Cortex of kidney (tissue), 1 donor: ENCODE measurements at places on chromosomes 11 and 22.

DNA sequence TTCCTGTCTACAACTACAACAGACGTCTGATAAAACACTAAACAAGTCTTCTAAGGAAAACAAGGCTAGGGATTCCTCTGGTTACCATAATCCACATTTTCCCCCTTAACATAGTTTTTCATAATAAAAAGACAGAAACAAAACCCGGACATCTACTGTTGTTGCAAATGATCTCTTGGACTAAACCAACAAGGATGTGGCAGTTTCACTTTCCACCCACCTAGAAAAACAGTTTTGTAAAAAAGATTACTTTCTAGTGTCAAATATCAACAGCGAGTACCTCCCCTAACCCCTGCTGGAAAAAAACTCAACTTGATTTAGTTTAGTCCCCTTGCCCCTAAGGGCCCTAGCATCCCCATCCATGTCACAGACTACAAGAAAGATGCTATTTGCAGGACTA, 5.4 kb downstream of the GNG3 start:
- no peak for DNase-seq

DNA sequence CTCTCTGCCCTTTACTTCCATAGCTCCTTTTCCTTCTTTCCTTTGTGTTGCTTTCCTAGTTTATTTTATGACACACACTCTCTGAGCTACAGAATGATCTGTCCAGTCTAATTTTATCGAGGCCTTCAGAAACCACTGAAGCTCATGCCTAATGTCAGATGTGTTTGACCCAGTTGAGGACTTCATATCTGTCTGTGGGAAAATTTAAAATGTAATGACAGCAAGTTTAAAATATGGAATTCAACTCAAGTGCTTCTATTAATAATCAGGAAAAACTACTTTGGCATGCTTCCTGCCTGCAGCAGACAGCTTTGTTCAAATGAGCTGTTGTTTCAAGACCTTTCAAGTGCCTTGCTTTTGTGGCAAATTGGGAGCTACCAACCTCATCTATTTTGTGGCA, 261.8 kb upstream of the MTNR1B start:
- DNase-seq, result no peak

DNA sequence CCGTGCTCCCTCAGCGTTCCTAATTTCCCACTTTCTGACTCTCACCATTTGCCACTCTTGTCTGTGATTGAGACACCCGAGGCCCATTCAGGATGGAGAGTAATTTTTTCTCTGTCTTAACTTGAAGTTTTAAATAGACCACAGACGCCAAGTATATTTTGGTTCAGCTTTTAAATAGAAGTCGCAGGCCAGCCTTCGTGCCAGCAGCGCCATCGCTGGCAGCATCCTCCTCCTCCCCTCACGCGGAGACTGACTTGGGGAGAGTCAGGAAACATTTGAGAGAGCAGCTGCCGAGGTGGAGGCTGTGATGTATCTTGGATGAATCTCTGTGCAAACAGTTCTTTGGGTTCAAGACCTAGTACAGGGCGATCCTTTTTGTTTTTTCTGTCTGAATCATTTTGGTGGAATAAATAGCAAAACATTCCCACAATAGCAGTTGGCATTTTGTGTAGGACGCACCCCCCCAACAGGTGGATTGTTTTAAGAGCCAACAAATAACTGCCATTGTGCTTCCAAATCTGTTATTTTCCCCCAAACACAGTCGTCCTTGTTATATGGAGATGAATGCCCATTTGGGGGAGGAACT, 889 bp upstream of the DMC1 start:
- no peak for DNase-seq

- no peak for DNase-seq
Observed at GRCh38 chr11:128471138-128471661, 116.2 kb downstream of the ETS1 start.

GRCh38 chr11:68469122-68469521, 8.6 kb downstream of the PPP6R3 start:
- no peak for DNase-seq

GRCh38 chr11:46918083-46918787, at the start of gene LRP4:
Gene LRP4, minus strand, starts transcription at chr11:46918550. Its CDS starts 171 bp downstream, at chr11:46918379.
- DNase-seq, result no peak

- DNase-seq, result no peak
Observed at GRCh38 chr11:83152264-83152663, 4.7 kb upstream of the PCF11 start.

DNA sequence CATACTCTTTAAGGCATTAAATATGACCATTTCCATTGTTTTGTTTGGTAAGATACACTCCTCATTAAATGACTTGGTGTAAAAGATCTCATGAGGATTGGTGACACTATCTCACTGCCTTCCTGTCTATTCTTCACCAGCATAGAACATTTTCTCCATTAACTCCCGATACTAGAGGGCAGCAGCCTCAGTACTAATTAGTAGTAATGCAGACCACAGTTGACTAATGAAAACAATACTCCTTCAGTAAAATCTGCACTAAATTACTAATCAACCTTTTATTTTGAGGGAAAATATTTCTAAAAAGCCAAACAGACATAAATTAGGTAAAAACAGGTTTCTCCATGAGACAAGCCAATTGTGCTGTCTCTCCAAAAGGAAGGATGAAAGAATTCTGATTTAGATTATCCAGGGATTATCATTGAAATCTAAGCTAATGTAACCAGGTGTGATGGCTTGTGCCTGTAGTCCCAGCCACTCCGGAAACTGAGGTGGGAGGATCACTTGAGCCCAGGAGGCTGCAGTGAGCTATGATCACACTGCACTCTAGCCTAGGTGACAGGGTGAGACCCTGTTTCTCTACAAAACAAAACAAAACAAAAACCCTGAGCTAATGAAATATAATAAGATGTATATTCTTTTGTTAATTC, 9.4 kb downstream of the PGM2L1 start:
- no peak for DNase-seq

DNA sequence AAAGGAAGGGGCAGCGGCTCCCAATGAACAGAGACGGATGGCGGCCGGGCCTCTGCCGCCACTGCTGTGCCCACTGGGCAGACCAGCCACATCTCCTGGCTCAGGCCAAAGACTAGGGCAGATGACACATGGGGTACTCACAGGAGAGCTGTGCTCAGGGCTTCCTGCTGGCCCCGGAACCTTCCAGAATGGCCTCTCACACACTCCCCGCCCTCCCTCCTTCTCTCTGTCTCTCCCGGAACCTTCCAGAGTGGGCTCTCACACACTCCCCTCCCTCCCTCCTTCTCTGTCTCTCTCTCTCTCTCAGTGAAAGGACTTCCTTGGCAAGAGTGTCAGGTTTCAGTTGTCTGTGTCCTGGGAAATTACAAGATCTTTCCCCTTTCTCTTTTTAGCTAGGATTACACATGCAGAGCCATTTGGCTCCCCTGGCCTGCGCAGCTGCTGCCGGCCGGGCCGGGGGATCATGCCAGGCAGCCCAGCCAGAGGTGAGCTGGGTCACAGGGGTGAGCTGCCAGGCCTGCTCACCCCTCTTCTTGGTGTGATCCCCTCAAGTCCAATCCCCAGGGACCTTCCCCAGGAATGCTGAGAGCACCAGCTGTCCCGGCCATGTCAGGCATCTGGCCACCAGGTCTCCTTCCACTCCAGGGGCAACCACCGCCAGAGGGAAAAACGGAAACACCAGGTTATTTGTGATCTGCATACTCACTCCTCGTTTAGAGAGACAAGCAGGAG, 45.3 kb upstream of the ADA2 start:
- no peak for DNase-seq

DNA sequence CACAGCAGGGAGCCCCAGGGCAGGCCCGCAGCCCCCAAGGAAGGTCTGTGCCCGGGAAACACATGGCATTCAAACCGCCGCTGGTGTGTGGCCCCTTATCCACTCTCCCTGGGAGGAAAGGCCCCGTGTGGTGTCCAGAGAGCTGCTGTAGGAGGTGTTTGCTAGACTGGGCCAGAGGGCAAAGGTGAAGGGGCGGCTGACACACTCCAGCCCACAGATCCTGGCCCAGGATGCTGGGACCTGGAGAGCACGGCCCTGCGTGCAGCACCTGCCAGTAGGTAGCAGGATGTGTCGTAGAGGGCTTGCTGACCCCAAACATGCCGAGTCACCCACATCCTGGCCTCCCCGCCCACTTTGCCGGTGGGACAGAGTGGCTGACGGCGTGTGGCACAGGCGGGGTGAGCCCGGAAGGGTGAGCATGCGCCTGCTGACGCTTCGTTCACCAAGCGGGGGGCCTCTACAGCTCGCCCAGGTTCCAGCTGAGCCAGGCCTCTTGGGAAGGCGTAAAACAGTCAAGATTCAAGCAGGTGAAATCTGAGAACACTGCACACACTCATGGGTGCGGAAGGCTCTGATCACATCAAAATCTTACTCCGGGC, 11.0 kb downstream of the OSBPL5 start:
- DNase-seq, result no peak

DNA sequence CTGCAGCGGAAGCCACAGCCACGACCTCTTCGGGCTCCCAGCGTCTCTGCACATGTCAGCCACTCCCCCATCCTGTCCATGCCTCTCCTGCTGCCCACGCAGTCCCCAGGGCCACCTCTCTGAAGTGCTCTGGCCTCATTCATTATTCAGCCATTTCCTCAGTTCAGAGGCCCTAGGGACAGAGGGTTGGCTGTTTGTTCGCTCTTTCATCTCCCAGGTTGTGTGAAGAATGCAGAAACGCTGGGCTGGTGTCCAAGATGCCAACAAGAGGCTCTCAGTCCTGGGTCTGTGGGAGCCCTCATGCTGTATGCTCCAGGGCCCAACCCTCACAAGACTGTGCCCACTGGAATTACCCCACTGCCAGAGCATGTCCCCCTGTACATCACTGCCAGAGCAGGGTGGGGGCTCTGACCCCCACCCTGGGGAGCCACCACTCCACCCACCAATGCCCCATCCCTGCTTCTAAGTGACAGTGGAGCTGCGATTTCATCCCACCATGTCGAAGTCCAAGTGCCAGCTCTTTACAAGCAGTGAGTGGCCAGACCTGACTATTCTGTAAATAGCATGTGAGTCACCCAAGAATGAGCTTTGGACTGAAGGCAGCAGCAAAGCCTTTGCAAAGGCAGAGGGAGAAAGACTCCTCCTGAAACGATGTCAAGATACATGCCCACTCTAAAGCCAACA, 209.6 kb downstream of the BUD13 start:
- no peak for DNase-seq

- DNase-seq, result no peak
Observed at GRCh38 chr11:122703541-122704272, 48.2 kb downstream of the UBASH3B start.

- DNase-seq, result no peak
Observed at GRCh38 chr22:42814215-42814614, 42.9 kb downstream of the ARFGAP3 start.

- no peak for DNase-seq
Observed at GRCh38 chr11:117815262-117815803, 9.2 kb downstream of the FXYD2 start.

GRCh38 chr11:105324156-105324555, 184.6 kb upstream of the CARD18 start:
- DNase-seq, result no peak

- DNase-seq, result no peak
Observed at GRCh38 chr11:9616042-9616675, 42.7 kb downstream of the WEE1 start.

DNA sequence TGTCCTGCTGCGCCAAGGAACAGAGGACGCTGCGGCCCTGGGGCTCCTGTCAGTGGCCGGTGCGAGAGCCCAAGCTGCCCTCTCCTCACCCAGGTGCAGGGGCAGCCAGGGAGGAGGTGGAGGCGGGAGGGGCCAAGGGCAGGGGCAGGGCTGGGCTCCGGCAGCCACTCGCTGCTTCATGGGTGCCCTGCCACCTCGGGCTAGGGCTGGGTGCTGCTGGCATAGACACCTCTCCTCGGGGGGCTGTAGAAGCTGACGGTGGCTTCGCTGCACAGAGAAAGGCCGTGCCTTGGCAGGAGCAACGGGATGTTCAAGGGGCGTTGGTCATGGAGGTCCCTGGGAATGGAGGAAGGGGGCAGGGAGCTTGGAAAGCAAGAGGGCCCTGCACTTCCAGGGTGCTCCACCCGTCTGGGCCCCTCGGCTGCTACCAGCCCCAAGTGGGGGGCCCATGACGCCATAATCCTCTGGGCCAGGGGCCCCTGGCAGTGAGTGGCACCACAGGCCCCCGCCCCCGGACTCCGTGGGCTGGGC, 1.6 kb upstream of the TBX1 start:
- no peak for DNase-seq

GRCh38 chr11:10526974-10527918, 13.7 kb downstream of the RNF141 start:
- DNase-seq, result no peak

GRCh38 chr11:118175993-118176777, at the start of gene SCN2B:
Gene SCN2B, minus strand, starts transcription at chr11:118176639. Its CDS starts 208 bp downstream, at chr11:118176431.
- DNase-seq, result no peak

GRCh38 chr11:64437426-64437825, 78.5 kb downstream of the RPS6KA4 start:
- DNase-seq, result no peak

GRCh38 chr11:73729594-73730206, 31.2 kb downstream of the RAB6A start:
- DNase-seq, result no peak

DNA sequence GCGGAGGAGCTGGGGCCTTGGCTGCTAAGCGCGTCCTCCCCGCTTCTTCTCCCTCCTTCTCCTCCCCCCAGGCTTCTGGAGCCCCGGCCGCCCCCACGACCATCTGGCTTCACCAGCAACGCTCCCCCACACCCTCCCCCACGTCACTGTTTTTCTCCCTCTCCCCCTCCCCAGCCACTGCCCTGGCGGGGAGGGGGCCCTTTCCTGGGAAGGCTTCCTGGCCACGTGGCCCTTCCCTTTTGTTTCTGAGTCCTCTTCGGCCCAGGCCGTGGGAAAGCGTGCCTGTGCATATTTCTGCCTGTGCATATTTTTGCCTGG, 27.7 kb downstream of the RTN4R start:
- no peak for DNase-seq
